Suprapubic skin (tissue), 4 donors: ENCODE measurements at places on chromosomes 1 and 21. TPM values are rescaled to one million over a fixed set of nuclear protein-coding genes. Genes with fewer than 3 reads are reported as not detected.

- no peaks in the 10 kb centered on the region for H3K36me3 ChIP-seq
- H3K27ac ChIP-seq = no peak overlapping the region
- H3K4me1 ChIP-seq = peaks cover 13% of the 10 kb centered on the region
- H3K27me3 ChIP-seq = no peaks in the 10 kb centered on the region
Observed at GRCh38 chr1:94118471-94118870, 2.5 kb downstream of the ABCA4 start.

The DCST1 gene
- total RNA-seq = 2.4 TPM

GRCh38 chr1:226633541-226634165 is 85.1 kb downstream of the STUM start:
- peak; percentile 56 for DNase-seq
- H3K27me3 ChIP-seq = no peaks in the 10 kb centered on the region
- H3K36me3 ChIP-seq = peaks cover 26% of the 10 kb centered on the region
- H3K27ac ChIP-seq = peak overlapping the region; percentile 15
- no peak overlapping the region for H3K4me3 ChIP-seq

DNA sequence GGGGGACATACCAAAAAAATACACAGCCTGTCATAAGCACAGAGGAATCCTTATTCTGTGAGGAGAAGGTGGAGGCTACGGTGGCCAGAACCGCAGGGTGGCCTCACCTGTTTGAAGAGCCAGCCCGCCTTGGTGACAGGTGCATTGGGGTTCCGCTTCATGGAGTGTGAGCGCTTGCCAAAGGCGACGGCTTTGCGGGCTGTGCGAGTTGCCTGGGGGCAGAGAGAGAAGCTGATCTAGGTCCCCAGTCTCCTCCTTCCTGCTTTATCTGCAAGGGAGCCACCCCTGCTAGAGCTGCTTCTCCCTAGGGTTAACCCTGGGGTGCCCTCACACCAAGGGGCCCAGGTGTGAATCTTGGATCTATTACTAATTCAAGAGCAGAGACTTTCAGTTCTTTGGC is 54.3 kb upstream of the GOLT1A start:
- no peaks in the 10 kb centered on the region for H3K27me3 ChIP-seq
- no peaks in the 10 kb centered on the region for H3K36me3 ChIP-seq
- H3K27ac ChIP-seq = no peak overlapping the region
- no peak overlapping the region for H3K4me3 ChIP-seq
